Activated CD4-positive, alpha-beta T cell treated with anti-CD3 and anti-CD28 coated beads for 4 hours (primary cell): ENCODE measurements at places on chromosomes 4 and X.

DNA sequence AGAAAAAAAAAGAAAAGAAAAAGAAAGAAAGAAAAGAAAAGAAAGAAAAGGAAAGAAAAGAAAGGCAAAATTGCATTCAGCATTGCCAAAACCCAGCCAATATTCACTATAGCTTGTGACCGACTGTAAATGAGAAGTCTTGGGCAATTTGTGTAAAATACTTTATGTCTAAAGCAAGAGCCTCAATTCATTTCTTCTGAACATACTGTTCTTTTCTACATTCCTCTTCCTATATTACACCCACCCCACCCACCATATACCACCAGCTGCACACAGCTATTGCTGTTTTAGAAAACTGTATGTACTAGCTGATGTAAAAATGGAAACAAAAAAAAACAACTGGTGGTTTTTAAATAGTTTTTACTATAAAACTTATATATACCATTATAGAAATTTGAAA is 156.9 kb upstream of the TTC29 start:
- no peak for DNase-seq

DNA sequence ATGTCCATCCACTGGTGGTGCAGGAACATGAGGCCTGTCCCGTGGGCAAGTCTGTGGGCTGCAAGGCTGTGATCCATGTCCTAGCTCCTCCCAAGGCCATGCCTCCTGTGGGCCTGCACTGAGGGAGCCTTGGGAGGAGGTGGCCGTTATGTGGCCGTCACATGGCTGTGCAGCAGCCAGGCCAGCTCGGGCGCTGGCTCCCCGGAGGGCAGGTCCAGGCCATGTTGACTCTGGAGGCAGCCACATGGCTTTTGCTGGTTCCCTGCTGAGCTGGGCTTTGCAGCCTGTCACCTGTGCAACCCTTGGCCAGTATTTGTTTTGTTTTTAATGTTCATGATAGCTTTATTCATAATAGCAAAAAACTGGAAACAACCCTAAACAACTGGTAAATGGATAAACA is 13.3 kb downstream of the ADRA2C start:
- DNase-seq: no peak

DNA sequence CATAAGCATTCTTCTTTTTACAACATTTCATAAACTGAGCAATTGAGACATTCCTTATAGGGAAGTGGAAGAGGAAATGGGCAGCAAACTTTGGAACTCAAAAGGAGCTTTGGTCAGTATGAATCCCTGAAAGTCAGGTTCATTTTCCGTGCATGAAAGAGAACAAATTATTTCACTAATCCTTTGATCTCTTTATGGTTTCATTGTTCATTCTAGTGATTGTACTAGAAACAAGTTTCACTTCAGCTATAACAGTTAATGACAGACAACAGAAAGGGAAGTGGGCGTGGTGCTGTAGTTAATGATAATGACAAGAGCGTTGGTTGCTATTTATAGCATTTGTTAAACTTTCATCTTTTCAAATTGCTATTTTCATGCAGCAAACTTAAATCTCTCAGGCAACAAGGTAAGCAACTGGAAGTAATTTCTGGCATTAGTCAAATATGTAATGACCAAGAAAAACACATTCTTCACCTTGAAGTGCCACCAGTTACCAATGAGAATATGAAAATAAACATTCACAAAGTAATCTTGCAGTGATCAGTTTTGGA is 98.4 kb downstream of the AREG start:
- DNase-seq: no peak

DNA sequence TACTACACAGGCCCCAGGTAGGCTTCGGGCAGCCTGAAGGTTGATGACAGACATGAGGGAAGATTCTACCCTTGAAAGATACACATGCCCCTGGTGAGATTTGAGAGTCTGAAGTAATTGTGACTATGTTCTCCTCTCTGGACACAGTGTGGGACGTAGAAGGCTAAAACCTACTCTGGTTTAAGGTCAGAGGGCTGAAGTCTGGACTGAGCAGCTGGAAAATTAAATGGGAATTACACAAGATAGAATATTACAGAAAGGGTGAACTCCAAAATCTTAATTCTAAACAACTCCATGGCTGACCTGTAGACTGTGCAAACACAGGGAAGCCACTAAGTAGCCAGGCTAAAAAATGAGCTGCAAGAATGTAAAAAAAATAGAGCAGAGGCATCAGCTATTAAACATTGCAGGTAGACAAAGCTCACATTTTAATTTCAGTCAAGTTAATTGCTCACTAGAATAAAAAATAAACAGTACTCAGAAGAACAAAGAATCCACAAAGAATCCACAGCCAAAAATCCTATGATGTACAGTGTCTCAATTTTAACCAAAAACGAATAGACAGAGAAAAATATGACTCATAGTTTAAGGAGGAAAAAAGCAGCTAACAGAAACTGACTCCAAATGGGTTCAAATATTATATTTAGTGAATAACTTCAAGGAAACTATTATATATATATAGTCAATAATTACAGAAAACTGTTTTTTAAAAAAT is 170.4 kb downstream of the PCDH18 start:
- DNase-seq: no peak

GRCh38 chr4:53558065-53558801 is 33.1 kb downstream of the LNX1 start:
- no peak for DNase-seq

- DNase-seq: no peak
Observed at GRCh38 chr4:83361416-83362103, 26.9 kb upstream of the HPSE start.
